AG10803 (cell line): ENCODE measurements at places on chromosomes 12 and 14.

- peak; percentile 47 for DNase-seq
Measured at GRCh38 chr12:122937622-122938091, 28.6 kb downstream of the ABCB9 start.

- DNase-seq: peak; percentile 15
Measured at GRCh38 chr12:70603044-70603443, 34.2 kb downstream of the PTPRB start.

- DNase-seq: no peak
Measured at GRCh38 chr14:40599725-40600124, 1007.0 kb upstream of the LRFN5 start.

GRCh38 chr14:52954346-52955214 is 3.7 kb upstream of the FERMT2 start:
- no peak for DNase-seq

- DNase-seq: no peak
Measured at GRCh38 chr12:111447571-111448265, 42.0 kb downstream of the SH2B3 start.

GRCh38 chr14:73829526-73830431 is 21.9 kb upstream of the PTGR2 start:
- peak; percentile 69 for DNase-seq

- DNase-seq: no peak
Measured at GRCh38 chr14:80110721-80111120, 100.6 kb downstream of the DIO2 start.

GRCh38 chr14:68653108-68653507 is 139.8 kb downstream of the ZFP36L1 start:
- DNase-seq: no peak

- no peak for DNase-seq
Measured at GRCh38 chr14:106665814-106666213, 1139.4 kb downstream of the TMEM121 start.

DNA sequence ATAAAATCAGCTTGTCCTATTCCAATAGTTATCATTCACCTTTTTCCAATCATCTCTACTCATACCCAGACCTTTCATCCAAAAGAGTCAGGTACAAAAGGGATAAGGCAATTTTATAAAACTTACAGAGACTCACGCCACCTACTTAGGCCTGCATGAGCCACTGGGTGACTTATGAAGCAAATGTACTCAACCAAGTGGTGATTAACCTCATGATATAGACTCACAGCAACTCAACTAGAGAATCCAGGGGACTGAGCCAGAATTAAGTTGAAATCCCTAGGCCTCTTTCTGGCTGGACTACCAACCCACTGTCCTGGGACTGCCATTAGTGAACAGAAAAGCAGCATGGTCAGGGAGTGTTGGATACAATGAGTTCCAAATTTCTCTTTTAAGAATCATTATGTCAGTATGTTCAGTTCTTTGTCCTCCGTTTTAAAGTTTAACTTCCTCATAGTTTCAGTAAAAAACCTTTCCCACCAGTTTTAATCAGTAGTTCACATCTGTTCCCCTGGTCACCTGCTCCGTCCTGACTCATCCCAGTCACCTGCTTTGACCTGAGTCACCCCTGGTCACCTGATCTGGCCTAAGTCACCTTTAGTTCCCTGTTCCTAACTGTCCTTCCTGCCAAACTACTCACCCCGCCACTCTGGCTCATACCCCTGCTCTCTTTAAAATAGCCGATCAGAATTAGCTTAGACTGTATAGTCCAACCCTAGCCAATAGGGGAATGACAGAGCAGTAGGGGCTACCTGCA is 36.8 kb downstream of the SPTSSA start:
- DNase-seq: no peak

DNA sequence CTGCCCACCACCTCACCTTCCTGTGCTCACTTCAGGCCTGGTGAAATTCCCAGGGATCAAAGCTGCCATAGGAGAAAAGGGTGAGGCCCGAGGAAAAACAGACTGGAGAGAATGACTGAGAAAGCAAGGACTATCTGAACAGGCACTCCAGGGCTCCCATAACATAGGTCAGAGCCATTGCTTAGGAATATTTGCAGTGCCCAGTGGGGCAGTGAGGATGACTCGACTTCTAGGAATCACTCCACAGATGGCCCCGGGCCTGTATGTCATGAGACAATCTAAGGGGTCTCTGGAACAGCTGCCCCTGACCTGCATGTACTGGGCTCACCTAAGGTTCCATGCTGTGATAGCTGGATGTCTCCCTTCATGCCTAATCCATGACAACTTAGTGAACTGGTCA is 51.6 kb downstream of the GPHB5 start:
- DNase-seq: no peak

- DNase-seq: peak; percentile 90
Measured at GRCh38 chr12:47736877-47737676, 11.8 kb upstream of the ENDOU start.

- DNase-seq: no peak
Measured at GRCh38 chr14:31955936-31956579, 121.0 kb upstream of the ARHGAP5 start.

DNA sequence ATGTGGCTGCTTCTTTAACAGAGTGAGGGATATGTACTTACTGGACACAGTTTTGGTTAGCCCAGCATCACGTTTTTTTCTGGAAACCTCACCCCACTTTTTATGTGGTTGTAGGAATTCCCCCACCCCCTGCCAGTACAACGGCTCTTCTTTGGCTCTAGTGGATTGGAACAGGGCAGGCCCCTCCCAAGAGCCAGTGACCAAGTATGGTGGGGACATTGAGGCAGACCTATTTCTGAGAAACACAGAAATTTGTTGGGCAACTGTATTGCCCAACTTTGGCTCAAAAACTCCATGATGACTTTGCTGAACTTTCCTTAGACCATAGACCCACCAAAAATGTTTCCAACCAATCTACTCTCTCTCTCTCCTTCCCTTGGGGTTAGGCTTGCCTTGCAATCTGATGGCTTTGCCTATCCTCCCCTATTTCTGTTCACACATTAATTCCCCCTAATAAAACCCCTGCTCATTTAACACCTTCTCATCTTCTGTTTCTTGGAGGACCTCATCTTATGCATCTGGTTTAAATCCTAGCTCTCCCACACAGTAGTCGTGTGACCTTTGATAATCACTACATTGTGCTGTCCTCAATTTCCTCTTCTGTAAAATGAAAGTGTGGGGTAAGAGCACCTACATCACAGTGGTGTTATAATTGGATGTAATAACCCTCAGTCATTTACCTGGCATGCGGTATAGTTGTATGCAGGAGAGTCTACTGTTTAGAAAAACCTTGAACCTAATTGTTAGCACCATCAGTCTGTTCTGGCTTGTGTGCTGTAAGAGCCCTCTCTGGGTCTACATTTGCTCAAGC is 71.7 kb downstream of the IGF1 start:
- no peak for DNase-seq

- no peak for DNase-seq
Measured at GRCh38 chr14:70144046-70144445, 44.7 kb downstream of the SLC8A3 start.

GRCh38 chr14:67943947-67944346 is 124.4 kb downstream of the RAD51B start:
- peak; percentile 92 for DNase-seq

DNA sequence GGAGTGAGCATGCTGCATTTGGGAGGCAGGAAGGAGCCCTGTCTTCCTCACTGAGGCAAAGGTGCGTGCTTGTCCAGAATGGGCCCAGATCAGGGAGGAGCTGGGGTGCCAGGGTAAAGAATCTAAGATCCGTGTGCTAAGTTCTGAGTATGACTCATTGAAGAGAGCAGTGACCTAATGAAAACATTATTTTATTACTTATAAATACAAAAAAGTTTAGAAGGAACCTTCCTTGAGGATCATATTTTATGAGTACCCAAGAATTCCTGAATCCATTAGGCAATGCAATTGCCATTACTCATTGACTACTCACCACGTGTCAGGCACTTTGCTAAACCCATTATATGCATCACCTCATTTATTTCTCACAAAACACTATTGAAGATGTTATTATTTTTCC is 264.7 kb downstream of the EGLN3 start:
- peak; percentile 66 for DNase-seq

GRCh38 chr12:10753059-10753458 is 29.9 kb upstream of the YBX3 start:
- DNase-seq: peak; percentile 63

DNA sequence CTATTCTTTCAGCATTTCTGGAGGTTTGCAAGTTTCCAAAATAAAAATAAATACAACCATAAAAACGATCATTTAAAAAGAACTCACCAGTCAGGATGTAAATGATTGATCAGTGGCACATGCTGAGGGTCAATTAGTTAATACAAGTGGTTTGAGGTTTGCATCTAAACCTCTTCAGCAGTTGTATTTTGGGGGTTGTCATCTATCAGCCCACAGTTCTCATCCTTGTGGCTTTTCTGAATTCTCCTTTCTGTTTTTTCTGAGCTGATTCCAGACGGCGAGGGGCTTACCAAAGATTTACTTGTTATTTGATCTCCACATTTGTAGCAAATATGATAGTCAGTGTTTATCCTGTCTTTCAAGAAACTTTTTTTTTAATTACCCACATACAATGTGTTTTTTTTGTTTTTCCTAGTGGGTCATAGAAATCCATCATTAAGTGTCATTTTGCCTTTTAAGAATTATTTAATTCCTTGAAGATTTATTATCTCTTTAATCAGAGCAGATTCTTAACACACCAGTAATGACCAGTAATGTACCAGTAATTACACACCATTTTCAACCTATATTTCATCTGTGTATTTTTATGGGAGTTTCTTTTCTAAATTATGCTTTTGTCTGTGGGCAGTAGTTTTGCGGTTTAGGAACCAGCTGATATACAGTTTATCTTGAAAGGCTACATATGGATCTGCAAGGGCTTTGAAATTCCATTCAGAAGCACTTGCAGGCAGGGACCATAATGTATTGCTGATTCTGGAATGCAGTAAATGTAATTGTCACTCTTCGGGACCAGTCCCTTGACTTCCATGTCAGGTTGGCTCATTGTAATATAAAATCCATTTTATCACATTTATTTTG is 56.3 kb upstream of the DAAM1 start:
- DNase-seq: no peak

GRCh38 chr12:114790276-114790675 is 106.3 kb upstream of the TBX3 start:
- DNase-seq: no peak

DNA sequence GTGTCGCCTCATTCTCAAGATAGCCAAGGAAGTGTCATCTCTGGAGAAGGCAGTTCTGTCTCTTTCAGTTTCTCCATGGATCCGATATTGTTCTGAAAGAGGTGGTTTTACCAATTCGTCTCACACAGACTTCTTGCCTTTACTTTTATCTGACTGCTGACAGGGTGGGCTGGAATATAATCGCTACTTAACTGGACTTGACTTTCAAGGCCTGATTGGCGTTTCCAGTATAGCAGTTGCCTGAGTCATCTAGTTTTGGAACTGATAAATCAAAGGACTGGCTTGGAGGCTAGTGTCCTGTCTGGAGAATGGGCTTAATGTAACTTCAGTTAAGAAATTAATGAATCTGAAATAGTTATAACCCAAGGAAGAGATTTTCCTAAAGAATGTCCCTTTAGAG is 21.6 kb downstream of the PRKCH start:
- no peak for DNase-seq

GRCh38 chr12:6563448-6564050 is 4.5 kb downstream of the NOP2 start:
- DNase-seq: peak; percentile 41

DNA sequence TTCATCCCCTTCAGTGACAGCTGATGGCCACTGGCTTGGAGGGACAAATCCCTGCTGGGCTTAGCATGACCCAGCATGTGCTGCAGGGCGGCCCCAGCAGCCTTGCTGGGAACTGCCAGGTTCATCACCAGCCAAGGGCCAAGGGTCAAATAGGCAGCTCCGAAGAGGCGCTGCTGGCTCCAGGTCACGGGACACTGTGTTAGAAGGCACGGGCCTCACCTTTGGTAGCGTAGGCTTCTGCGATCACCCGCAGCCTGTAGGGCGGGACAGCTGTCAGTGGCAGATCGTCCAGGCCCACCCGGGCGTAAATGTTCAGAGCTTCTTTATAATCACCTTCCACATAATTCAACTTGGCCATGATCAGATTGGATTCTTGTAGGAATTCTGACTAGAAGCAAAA is 35.7 kb downstream of the TTC7B start:
- DNase-seq: no peak

DNA sequence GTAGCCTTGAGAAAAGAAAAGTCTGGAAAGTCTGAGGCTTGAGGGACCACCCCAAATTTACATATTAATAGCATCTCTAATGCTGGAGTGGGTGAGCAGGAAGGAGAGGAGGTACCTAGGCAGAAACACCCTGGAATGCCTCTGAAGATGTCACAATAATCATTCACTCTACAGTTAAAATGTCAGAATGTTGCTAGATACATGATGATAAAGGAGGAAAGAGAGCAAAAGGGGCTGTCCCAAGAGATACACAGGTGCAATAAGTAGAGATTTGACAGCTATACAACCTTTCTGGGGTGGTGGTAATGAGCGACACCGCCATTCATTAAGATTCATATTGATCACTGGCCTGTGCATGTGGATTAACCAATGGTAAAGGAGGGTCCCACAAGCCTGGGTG is 540.5 kb upstream of the FBXO33 start:
- DNase-seq: no peak

DNA sequence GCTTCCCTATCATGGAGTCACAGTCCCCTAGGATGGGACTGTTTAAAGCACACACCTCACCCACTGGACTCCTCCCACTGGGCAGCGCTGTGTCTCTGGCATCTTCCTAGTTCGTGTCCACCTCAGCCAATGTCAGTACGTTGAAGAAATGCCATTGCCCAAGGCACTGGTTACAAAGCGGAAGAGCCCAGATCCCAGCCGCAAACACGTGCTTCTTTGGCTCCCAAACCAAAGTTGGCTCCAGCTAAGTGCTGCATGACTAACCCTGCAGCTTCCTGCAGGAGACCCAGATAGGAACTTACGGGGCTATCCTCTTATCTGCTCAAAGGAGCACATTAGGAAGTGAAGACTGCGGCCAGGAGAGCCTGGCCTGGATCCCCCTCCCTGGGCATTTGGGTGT is 9.3 kb downstream of the SYNE3 start:
- peak; percentile 96 for DNase-seq
